ENCODE measurements at places on chromosomes 6 and 20.

DNA sequence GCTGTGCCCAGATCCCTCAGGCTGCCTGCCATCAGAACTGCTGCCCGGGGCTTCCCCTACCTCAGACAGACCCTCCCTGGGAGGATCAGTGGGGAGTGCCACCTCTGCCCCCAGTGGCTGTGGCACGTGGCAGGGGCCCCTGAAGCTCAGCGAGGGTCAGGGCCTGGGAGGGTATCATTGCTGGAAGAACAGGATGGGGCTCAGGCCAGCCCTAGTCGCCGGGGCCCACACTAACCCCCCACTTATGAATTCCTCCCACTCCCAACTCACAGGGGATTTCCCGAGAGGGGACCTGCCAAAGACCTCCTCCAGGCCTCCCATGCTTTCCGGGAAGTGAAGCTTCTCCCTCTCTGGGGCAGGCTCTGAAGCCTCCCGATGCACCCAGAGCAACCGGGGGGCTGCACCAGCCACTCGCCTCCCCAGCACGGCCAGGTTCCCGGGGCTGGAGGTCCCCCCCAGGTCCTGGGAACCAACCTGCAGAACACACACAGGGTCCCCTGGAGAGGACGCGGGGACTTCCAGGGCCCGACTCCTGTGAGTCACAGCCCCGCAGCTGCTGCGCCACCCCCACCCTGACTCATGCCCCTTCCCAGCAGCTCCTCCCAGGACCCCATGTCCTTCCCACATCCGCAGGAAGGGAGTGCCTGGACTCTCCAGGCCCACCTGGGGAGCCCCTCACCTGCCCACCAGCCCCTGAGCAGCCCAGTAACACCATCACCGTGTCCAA is 2.5 kb downstream of the TNFRSF6B start:
- DNase-seq, result peak; percentile 32

GRCh38 chr6:32815115-32815514 is 1.7 kb downstream of the HLA-DOB start:
- DNase-seq, result no peak

- DNase-seq, result no peak
Observed at GRCh38 chr6:75947935-75948334, 124.5 kb downstream of the IMPG1 start.

GRCh38 chr6:170028629-170029345 is 262.1 kb downstream of the DLL1 start:
- DNase-seq, result no peak

DNA sequence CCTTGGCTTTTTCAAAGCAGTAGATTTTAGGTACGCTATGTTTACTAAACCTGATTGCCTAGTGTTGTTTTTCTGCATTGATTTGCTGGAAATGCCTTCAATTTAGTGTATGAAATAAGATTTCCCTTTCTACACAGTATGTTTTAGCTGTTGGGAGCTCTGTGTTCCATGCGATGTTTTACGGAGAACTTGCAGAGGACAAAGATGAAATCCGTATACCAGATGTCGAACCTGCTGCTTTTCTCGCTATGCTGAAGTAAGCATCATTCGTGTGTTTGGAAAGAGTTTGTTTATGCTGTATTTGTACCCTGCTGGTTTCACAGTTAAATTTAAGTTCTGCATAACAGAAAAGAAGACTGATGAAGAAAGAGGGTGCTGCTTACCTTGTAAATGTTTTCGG is 1.9 kb downstream of the BTBD3 start:
- DNase-seq, result no peak

Measured in stimulated activated CD4-positive, alpha-beta T cell treated with anti-CD3 and anti-CD28 coated beads, Interleukin-1b, Interleukin-23, amount 100 ng/mL, for 1 hour (primary cell).